ENCODE measurements at places on chromosomes 12 and 14. TPM values are rescaled to one million over a fixed set of nuclear protein-coding genes. Genes with fewer than 3 reads are reported as not detected.
A peak's percentile ranks its signal among the peaks of the same experiment; 100 is the strongest.

The SERPINA9 gene
- not detected for total RNA-seq

The MSRB3 gene
- total RNA-seq: 2.4 TPM

The CMA1 gene
- not detected for total RNA-seq

The FGD6 gene
- total RNA-seq: 1.9 TPM

The GPR135 gene
- total RNA-seq: 1.8 TPM

The ANGEL1 gene
- total RNA-seq: 12.2 TPM

The NOVA1 gene
- total RNA-seq: not detected

The NFATC4 gene
- not detected for total RNA-seq

The TULP3 gene
- total RNA-seq: 8.7 TPM

The TRHDE gene
- total RNA-seq: not detected

The HOXC9 gene
- total RNA-seq: not detected

The TBC1D30 gene
- 2.8 TPM for total RNA-seq

The NOC4L gene
- 30.2 TPM for total RNA-seq

The NANOG gene
- total RNA-seq: not detected

The SMOC1 gene
- total RNA-seq: not detected

- H3K4me3 ChIP-seq: no peak overlapping the region
- H3K36me3 ChIP-seq: no peaks in the 10 kb centered on the region
- no peak for DNase-seq
- H3K27me3 ChIP-seq: no peaks in the 10 kb centered on the region
Measured at GRCh38 chr12:113145720-113146551, 3.6 kb upstream of the CFAP73 start.

GRCh38 chr12:85530456-85530855 is 250.4 kb downstream of the ALX1 start:
- no peaks in the 10 kb centered on the region for H3K36me3 ChIP-seq
- H3K27ac ChIP-seq: no peak overlapping the region
- no peaks in the 10 kb centered on the region for H3K27me3 ChIP-seq
- no peak overlapping the region for H3K4me3 ChIP-seq
- DNase-seq: no peak

DNA sequence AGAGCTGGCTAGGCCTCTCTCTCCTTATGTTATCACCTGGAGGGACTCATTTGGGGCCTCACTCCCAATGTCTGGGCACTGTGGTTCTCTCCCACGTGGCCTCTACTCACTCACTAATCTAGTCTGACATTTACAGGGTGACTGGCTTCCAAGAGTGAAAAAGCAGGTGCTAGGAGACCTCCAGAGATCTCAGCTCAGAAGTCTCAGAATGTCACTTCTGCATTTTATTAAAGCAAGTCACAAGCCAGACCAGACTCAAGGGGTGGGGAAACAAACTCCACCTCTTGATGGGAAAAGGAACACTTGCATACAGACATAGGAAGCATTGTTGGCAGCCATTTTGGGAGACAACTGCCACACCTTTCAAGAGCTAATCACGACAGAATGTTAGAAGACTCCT is 175.9 kb downstream of the MON2 start:
- no peak overlapping the region for H3K4me3 ChIP-seq
- DNase-seq: no peak
- peaks cover 4% of the 10 kb centered on the region for H3K4me1 ChIP-seq
- H3K36me3 ChIP-seq: no peaks in the 10 kb centered on the region

DNA sequence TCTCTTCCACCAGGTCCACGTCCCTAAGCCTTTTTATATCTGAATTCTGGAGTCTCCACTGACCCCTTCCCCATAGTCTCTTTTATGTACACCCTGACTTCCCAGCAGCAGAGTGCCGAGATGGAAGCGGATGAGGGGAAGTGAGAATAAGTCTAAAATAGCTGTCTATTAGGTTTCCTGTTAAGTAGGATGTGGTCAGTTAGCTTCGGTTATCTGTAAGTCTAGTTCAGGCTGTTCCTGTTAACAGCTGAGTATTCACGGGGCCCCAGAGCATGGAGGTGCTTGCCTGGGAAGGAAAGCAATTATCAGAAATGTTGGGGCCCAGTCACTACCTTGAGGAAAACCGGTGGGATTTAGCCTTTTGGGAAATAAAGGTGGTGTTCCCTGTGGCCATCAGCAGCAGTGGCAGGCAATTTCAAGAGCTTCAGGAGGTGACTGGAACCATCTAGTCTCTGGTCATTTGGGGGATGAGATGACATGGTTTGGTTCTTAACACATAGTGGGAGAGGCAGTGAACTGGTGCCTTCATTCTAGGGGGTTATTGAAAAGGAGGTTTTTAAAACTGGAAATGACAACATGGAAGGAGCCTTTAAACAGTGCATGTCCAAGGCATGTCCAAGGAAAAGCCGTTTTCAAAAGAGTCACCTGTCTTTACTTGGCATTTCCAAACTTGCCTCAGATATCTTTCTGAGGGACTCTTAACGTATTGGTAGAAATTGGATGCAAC is 21.8 kb downstream of the CHST11 start:
- H3K4me1 ChIP-seq: peaks cover 71% of the 10 kb centered on the region
- no peaks in the 10 kb centered on the region for H3K36me3 ChIP-seq
- peak; percentile 75 for DNase-seq
- H3K27me3 ChIP-seq: no peaks in the 10 kb centered on the region
- peak overlapping the region; percentile 23 for H3K4me3 ChIP-seq

GRCh38 chr12:123607756-123608155 is 5.9 kb downstream of the DDX55 start:
- H3K27ac ChIP-seq: no peak overlapping the region
- H3K4me1 ChIP-seq: peaks cover 8% of the 10 kb centered on the region
- H3K27me3 ChIP-seq: no peaks in the 10 kb centered on the region
- H3K36me3 ChIP-seq: peaks cover 61% of the 10 kb centered on the region

GRCh38 chr12:6697584-6698351 is 2.8 kb downstream of the PIANP start:
- H3K27ac ChIP-seq: no peak overlapping the region
- peaks cover 24% of the 10 kb centered on the region for H3K4me1 ChIP-seq
- peaks cover 24% of the 10 kb centered on the region for H3K27me3 ChIP-seq
- H3K4me3 ChIP-seq: no peak overlapping the region
- H3K36me3 ChIP-seq: no peaks in the 10 kb centered on the region

DNA sequence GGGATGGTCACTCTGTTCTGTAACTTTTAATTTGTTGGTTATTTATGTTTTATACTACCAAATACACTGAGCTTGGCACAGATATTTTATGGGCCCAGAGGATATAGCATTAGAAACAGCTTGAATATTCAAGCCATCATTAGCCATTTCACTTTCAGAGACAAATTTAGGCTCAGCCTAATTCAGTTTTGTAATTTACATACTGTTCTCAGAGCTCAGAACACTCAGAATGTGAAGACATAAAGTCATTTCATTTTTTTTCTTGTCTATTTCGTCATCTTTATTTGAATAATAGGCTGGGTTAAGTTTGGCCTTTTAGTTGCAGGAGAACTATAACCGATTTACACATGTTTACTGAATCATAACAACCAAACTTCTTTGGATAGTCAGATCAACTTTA is 361.7 kb downstream of the SNAPC1 start:
- H3K27me3 ChIP-seq: peaks cover 15% of the 10 kb centered on the region
- H3K4me1 ChIP-seq: no peaks in the 10 kb centered on the region
- DNase-seq: no peak
- no peak overlapping the region for H3K4me3 ChIP-seq

GRCh38 chr12:46790066-46790465 is 35.7 kb downstream of the SLC38A4 start:
- DNase-seq: no peak
- H3K4me1 ChIP-seq: no peaks in the 10 kb centered on the region
- no peak overlapping the region for H3K27ac ChIP-seq
- H3K27me3 ChIP-seq: no peaks in the 10 kb centered on the region

- H3K36me3 ChIP-seq: no peaks in the 10 kb centered on the region
- no peak for DNase-seq
- H3K4me1 ChIP-seq: no peaks in the 10 kb centered on the region
- H3K27me3 ChIP-seq: no peaks in the 10 kb centered on the region
Measured at GRCh38 chr12:27193106-27193505, 51.0 kb upstream of the STK38L start.

DNA sequence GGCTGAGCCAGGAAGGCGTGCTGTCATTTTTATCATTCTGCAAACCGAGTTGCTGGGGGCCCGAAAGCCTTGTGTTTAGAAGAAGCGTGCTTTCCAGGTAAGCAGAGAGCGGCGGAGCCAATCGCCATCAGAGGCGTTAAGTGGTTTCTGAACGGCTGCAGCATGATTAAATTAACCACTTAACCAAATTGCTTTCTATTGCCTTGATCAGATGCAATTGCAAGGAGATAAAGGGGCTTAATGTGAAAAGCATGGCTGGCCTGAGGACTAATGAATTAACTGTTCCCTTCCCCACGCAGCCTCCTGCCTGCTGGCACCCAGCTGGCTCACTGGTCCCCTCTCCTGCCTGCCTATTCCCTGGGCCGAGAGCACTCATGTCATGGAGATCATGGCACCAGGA is 36.6 kb upstream of the CHGA start:
- no peaks in the 10 kb centered on the region for H3K27me3 ChIP-seq
- H3K4me3 ChIP-seq: no peak overlapping the region
- H3K4me1 ChIP-seq: no peaks in the 10 kb centered on the region

GRCh38 chr12:70247653-70248199 is 4.5 kb downstream of the CNOT2 start:
- no peaks in the 10 kb centered on the region for H3K27me3 ChIP-seq
- DNase-seq: no peak
- H3K4me1 ChIP-seq: peaks cover 7% of the 10 kb centered on the region
- no peak overlapping the region for H3K4me3 ChIP-seq
- no peak overlapping the region for H3K27ac ChIP-seq

GRCh38 chr14:69713209-69713781 is 53.6 kb upstream of the SRSF5 start:
- H3K27me3 ChIP-seq: no peaks in the 10 kb centered on the region
- peaks cover 78% of the 10 kb centered on the region for H3K4me1 ChIP-seq
- peaks cover 46% of the 10 kb centered on the region for H3K36me3 ChIP-seq
- DNase-seq: no peak
- H3K27ac ChIP-seq: peak overlapping the region; percentile 84

GRCh38 chr14:61456720-61457119 is 135.3 kb downstream of the PRKCH start:
- H3K27me3 ChIP-seq: no peaks in the 10 kb centered on the region
- peaks cover 56% of the 10 kb centered on the region for H3K4me1 ChIP-seq
- DNase-seq: peak; percentile 74
- H3K36me3 ChIP-seq: peaks cover 80% of the 10 kb centered on the region
- no peak overlapping the region for H3K4me3 ChIP-seq

GRCh38 chr14:32224737-32225377 is 21.8 kb upstream of the RNU6-8 start:
- no peaks in the 10 kb centered on the region for H3K36me3 ChIP-seq
- DNase-seq: peak; percentile 40
- no peaks in the 10 kb centered on the region for H3K4me1 ChIP-seq
- H3K27me3 ChIP-seq: peaks cover 2% of the 10 kb centered on the region

DNA sequence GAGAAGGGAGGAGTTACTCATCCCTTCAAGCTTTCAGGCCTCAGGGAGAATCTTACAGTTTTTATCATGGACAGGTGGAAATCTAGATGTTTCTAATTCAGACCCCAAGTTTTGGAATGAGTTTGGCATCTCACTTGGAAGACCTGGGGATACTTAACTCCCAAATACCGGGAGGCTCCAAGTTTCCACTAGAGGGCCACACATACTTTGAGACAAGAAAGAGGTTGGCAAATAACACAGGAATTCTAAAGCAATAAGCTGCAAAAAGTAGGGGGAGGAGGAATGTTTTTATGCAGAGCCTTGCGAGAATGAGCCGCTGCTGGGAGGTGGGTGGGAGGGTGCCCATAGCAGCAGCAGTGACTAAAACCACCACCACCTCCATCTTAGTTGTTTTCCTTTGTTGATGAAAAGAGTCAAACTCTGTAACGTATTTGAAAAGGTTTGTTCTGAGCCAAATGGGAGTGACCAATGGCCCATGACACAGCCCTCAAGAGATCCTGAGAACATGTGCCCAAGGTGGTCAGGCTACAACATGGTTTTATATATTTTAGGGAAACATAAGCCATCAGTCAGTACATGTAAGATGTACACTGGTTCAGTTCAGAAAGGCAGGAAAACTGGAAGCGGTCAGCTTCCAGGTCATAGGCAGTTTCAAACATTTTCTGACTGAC is 34.2 kb upstream of the RNASE1 start:
- H3K4me1 ChIP-seq: no peaks in the 10 kb centered on the region
- H3K4me3 ChIP-seq: no peak overlapping the region
- DNase-seq: no peak
- no peaks in the 10 kb centered on the region for H3K27me3 ChIP-seq
- no peak overlapping the region for H3K27ac ChIP-seq

DNA sequence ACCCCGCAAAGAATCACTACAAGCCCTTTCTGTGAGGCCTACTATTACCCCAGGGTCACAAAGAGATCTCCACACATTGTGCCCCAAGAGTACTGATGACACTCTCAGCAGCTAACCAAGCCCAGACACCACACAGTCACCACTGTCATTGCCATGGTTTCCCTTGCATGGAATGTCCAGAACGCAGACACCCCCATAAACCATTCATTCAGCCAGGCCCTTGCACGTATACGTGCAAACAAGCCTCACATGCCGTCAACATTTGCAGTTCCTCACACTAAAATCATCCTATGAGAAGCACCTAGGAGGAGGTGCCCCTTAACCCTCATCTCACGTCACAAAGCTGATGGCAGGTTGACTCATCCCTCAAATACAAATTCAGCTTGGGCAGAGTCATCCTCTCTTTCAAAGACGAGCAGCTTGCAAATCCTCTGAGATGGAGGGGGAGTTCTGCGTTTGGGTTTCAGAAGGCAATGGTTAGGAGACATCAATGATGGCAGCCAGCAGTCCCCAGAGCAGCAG is 17.1 kb upstream of the KRT77 start:
- H3K36me3 ChIP-seq: no peaks in the 10 kb centered on the region
- no peak for DNase-seq

DNA sequence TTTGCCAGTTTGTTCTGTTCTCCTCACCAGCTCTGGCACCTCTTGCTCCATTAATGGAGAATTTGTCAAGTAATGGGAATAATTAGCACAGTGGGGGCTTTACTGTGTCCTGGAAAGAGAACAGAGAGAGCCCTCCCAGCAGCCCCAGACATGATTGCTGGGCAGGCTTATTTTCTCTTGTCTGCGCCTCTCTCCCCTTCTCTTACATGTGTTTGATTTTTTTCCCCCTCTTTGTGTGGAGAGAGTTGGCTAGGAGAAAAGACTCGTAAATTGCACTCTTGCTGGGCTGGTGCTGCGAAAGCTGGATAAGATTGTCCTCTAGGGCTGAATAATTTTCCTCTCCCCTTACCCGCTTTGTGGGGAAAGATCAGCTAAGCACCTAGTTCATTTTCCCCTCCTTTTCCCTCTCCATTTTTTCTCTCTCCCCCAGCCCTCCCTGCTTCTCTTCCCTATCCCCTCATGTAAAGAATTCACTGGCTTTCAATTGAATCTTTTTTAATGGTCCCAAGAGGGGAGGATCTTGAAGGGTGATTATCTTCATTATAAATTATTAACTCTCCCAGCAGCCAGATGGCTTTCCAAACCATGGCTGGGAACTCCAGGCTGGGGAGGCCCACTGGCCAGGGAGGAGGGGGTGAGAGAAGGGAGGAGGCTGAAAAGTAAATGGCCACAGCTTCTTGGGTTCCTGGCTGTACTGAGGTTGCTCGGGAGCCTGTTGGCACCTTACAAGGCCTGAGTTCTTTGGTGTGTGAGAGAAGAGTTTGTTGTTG is 62.2 kb downstream of the NRXN3 start:
- H3K4me3 ChIP-seq: no peak overlapping the region
- no peaks in the 10 kb centered on the region for H3K36me3 ChIP-seq
- H3K27ac ChIP-seq: no peak overlapping the region
- no peaks in the 10 kb centered on the region for H3K4me1 ChIP-seq
- H3K27me3 ChIP-seq: no peaks in the 10 kb centered on the region

- peaks cover 25% of the 10 kb centered on the region for H3K4me1 ChIP-seq
- peak overlapping the region; percentile 30 for H3K27ac ChIP-seq
- no peak for DNase-seq
- H3K27me3 ChIP-seq: no peaks in the 10 kb centered on the region
- no peak overlapping the region for H3K4me3 ChIP-seq
Measured at GRCh38 chr14:24297190-24297964, 2.2 kb downstream of the DHRS1 start.
